ENCODE measurements at places on chromosomes 16 and 17.

GRCh38 chr16:72930396-72930795 lies 117.5 kb downstream of the ZFHX3 start:
- DNase-seq: no peak

- DNase-seq: no peak
Observed at GRCh38 chr17:75245011-75245410, 16.4 kb downstream of the GGA3 start.

GRCh38 chr17:59361916-59362810 lies 30.7 kb downstream of the YPEL2 start:
- no peak for DNase-seq

- no peak for DNase-seq
Observed at GRCh38 chr17:78818932-78819331, 21.7 kb downstream of the USP36 start.

DNA sequence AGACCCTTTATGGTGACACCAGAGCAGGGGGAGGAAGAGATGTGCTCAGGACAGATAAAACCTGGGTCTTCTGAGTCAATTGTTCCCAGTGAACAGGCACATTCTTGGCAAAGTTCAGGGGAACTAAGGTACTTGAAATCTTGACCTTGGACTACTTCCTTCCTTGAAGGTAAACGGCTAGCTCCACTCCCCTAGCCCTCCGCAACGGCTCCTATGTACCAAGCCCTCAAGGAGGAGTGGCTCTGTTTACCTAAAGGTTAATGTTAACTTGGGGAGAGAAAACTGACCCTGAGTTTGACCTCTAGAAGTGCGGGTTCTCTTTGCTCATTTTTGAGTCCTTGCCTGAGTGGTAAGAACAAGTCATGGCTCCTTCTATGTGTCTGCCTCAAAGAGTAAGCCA lies 7.8 kb downstream of the TTLL6 start:
- DNase-seq: no peak

- DNase-seq: no peak
Observed at GRCh38 chr17:82929676-82930042, 89.8 kb upstream of the ZNF750 start.

DNA sequence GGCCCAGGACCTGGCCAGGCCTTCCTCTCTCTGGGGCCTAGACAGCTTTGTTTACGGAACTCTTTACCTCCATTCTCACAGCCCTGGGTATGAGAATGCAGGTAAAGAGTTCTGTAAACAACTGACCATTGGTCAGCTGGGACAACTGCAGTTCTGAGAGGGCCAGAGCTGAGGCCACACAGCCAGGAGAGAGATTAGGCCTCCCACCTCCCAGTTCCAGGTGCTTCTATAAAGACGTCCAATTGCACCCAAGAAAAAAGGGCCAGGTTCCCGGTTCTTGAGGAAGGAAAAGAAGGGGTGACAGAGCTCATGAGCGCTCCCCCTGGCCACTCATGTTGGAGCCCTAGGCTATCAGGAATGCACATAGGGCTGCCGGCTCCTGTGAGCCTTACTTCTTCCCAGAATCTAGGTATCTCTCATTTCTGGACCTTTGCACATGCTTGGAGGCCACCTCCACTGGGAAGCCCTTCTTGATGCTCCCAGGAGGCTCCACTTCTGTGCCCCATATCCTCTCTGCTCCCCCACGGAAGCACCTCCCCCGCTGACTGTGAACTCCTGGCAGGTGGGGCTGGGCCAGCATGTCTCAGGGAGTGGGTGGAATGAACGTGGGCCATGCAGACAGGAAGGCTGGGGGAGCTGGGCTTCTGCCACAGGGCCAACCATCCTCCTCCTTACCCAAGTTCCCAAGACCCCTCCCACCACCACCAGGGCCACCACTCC lies 13.1 kb downstream of the CNGB1 start:
- DNase-seq: no peak

DNA sequence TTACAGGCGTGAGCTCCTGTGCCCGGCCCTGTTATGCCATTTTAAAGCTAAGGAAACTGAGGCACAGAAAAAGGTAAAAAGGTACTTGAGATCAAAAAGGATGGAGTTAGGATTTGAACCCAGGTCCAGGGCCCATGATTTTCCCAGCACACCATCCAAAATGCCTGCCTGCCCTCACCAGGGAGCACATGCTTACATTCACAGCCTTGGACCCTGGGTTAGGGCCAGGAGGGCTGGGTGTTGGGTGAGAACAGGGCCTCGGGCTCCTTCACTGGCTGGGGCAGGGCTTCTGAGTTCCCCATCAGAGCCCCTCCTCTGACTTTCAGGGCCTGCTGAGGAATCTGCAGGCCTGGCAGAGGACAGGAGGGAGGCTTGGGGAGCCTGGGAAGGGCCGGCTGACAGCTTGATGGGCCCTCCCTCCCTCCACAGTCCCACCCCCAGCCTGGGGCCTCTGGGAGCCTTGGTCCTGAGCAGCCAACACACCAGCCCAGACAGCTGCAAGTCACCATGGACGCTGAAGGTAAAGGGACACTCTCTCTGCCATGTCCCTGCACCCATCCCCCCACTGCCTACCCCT lies at the start of gene QPRT:
Gene QPRT, plus strand, starts transcription at position 490 of the 577 bp plus-strand sequence. Its CDS starts 18 bp downstream, at position 508.
- DNase-seq: no peak

GRCh38 chr17:30840771-30841170 lies 9.0 kb downstream of the ATAD5 start:
- DNase-seq: no peak

Measured in NCI-H1092 (cell line).